ENCODE measurements at places on chromosomes 6 and 20. TPM values are rescaled to one million over a fixed set of nuclear protein-coding genes. Genes with fewer than 3 reads are reported as not detected.

The ATP9A gene
- polyA plus RNA-seq = 5.0 TPM

The LIME1 gene
- polyA plus RNA-seq = 9.5 TPM

The WFDC10B gene
- polyA plus RNA-seq = 0.36 TPM

The VWA7 gene
- polyA plus RNA-seq = 1.1 TPM

The OXT gene
- not detected for polyA plus RNA-seq

The FAM209B gene
- not detected for polyA plus RNA-seq

GRCh38 chr6:34189806-34190503 is 44.1 kb upstream of the GRM4 start:
- no peaks in the 10 kb centered on the region for H3K4me1 ChIP-seq
- DNase-seq = no peak
- no peaks in the 10 kb centered on the region for H3K36me3 ChIP-seq
- no peak overlapping the region for H3K4me3 ChIP-seq
- H3K27me3 ChIP-seq = no peaks in the 10 kb centered on the region
- H3K27ac ChIP-seq = no peak overlapping the region

GRCh38 chr6:119028091-119028490 is 50.4 kb downstream of the FAM184A start:
- DNase-seq = no peak
- no peak overlapping the region for H3K4me3 ChIP-seq
- H3K4me1 ChIP-seq = peaks cover 19% of the 10 kb centered on the region
- H3K27me3 ChIP-seq = no peaks in the 10 kb centered on the region
- no peak overlapping the region for H3K27ac ChIP-seq

GRCh38 chr6:145028144-145028818 is 707.0 kb downstream of the EPM2A start:
- no peaks in the 10 kb centered on the region for H3K27me3 ChIP-seq
- DNase-seq = no peak
- no peak overlapping the region for H3K4me3 ChIP-seq
- H3K36me3 ChIP-seq = no peaks in the 10 kb centered on the region
- no peaks in the 10 kb centered on the region for H3K4me1 ChIP-seq
- H3K27ac ChIP-seq = no peak overlapping the region

- no peaks in the 10 kb centered on the region for H3K27me3 ChIP-seq
- peaks cover 6% of the 10 kb centered on the region for H3K4me1 ChIP-seq
- no peak for DNase-seq
- no peak overlapping the region for H3K27ac ChIP-seq
- peaks cover 13% of the 10 kb centered on the region for H3K36me3 ChIP-seq
These were observed 42.0 kb upstream of the DSN1 start for GRCh38 chr20:36815454-36816091.

DNA sequence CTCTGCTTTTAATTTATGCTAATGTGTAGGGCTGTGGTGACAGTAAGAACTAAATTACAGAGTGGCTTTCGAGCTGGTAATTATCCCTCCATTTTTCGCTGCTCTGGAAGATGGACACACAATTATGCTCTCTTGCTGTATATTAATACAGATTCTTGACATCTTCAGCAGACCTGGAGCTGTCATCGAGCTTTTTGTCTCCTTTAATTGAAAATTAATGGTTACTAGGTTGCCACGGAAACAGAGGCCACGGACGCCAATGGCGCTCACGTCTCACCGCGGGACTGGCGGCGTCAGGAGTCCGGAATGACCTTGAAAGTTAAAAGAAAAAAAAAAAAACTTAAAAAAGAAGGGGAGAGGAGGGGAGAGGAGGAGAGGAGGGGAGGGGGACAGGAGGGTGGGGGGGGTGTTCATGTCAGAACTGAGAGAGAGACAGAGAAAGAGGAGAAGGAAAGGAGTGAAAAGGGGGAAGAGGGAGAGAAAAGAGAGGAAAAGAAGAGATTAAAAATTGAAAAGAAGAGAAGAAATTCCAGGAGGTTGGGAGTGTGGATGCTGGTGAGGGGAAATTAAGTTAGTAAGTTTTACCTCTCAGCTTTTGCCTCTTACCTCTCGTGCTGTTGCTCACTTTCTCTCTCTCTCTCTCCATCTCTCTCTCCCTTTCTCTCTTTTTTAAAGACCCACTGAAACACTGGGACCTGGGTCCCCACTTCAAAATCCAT is 22.1 kb upstream of the FOXP4 start:
- no peak overlapping the region for H3K4me3 ChIP-seq
- H3K4me1 ChIP-seq = peaks cover 10% of the 10 kb centered on the region
- H3K27ac ChIP-seq = no peak overlapping the region
- no peaks in the 10 kb centered on the region for H3K27me3 ChIP-seq
- no peak for DNase-seq

DNA sequence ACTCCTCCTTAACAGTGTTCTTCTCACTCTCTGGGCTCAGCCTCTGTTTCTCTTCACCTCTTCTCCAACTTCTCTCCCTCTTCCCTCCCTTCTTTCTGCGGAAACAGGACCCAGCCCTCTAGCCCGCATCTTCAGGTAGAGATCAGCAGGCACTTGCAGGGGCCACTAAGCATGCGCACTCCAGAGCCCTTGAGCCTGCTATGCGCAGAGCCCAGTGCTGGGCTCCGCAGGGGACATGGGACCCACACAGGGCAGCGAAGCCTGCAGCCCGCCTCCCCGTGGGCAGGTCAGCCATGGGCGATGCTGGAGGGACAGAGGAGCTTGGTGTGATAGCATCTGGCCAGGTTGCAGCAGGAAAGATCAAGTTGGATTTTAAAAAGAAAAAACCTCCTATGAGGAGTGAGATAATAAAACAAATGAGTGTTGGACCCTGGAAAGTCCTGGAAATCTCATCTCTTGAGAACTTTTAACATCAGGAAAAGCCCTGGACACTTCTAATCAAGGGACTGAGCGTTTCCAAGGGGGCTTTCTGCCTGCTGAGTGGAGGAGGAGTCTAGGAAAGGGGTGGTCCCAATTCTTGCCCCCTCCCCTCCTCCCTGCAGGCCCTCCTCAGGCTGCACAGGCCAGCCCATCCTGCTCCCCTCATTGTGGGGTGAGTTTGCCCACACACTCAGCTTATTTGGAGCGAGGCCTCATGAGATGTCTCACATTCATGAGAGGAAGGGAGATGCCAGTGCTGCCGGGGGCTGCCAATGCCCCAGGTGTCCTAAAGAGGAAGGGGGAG is 71.9 kb downstream of the MDGA1 start:
- no peaks in the 10 kb centered on the region for H3K36me3 ChIP-seq
- no peak overlapping the region for H3K27ac ChIP-seq
- H3K4me1 ChIP-seq = peaks cover 6% of the 10 kb centered on the region
- DNase-seq = no peak
- H3K4me3 ChIP-seq = peak overlapping the region; percentile 34

- no peak for DNase-seq
- no peaks in the 10 kb centered on the region for H3K4me1 ChIP-seq
- H3K27me3 ChIP-seq = no peaks in the 10 kb centered on the region
- no peaks in the 10 kb centered on the region for H3K36me3 ChIP-seq
- H3K27ac ChIP-seq = no peak overlapping the region
These were observed 26.2 kb upstream of the NCOA3 start for GRCh38 chr20:47475419-47476044.

DNA sequence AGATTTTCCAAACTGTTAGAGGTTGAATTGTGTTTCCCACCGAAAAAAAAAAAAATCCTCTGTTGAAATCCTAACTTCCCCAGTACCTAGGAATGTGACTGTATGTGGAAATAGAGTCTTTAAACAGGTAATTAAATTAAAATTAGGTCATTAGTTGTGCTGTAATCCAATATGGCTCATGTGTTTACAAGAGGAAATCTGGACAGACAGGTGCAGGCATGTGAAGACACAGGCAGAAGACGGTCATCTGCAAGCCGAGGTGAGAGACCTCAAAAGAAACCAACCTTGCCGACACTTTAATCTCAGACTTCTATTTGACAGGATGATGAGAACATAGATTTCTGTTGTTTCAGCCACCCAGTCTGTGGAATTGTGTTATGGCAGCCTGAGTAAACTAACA is 28.6 kb upstream of the EZR start:
- no peak overlapping the region for H3K27ac ChIP-seq
- no peak overlapping the region for H3K4me3 ChIP-seq
- peaks cover 11% of the 10 kb centered on the region for H3K4me1 ChIP-seq
- no peaks in the 10 kb centered on the region for H3K36me3 ChIP-seq
- H3K27me3 ChIP-seq = no peaks in the 10 kb centered on the region
- DNase-seq = no peak

DNA sequence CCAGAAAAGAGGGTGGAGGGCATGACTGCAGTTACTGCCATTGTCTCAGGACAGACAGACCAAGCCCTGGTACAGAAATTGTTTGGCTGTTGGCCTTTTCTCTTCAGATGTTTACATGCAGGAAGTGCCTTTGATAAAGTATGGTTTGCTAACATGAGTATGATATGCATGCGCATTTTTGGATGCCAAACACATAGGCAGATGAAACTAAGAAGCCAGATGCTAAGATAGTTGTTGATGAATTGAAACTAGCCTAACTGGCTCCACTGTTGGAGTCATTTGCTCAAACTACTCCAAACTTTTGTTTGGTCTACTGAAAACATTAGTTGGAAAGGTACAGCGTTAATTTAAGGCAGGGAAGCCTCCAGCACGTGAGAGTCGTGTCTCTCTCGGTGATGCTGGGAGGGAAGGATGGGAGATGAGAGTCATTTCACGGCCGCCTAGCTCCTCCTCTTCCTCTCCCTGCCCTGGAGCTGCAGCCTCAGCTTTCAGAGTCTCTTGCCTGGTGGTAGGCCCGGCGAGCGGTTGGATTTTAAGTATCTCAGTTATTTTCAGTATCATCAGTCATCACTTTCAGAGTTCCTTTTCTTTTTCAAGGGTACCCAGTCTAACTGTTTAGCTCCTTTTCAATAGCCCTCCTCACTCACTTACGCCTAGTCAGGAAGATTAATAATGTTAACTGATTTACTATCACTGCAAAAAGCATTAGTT is 29.7 kb downstream of the RREB1 start:
- no peak overlapping the region for H3K27ac ChIP-seq
- DNase-seq = no peak
- H3K27me3 ChIP-seq = no peaks in the 10 kb centered on the region
- peaks cover 14% of the 10 kb centered on the region for H3K4me1 ChIP-seq
- no peak overlapping the region for H3K4me3 ChIP-seq

- H3K27me3 ChIP-seq = no peaks in the 10 kb centered on the region
- H3K36me3 ChIP-seq = no peaks in the 10 kb centered on the region
- H3K4me1 ChIP-seq = peaks cover 16% of the 10 kb centered on the region
- no peak for DNase-seq
- H3K4me3 ChIP-seq = no peak overlapping the region
These were observed 521.6 kb downstream of the CD83 start for GRCh38 chr6:14638906-14639761.

- H3K4me1 ChIP-seq = peaks cover 3% of the 10 kb centered on the region
- H3K27me3 ChIP-seq = no peaks in the 10 kb centered on the region
- no peaks in the 10 kb centered on the region for H3K36me3 ChIP-seq
- no peak for DNase-seq
- H3K4me3 ChIP-seq = no peak overlapping the region
These were observed 348.7 kb downstream of the CD83 start for GRCh38 chr6:14466278-14466677.

- H3K4me1 ChIP-seq = no peaks in the 10 kb centered on the region
- no peaks in the 10 kb centered on the region for H3K36me3 ChIP-seq
- no peaks in the 10 kb centered on the region for H3K27me3 ChIP-seq
- DNase-seq = no peak
- no peak overlapping the region for H3K27ac ChIP-seq
These were observed 8.5 kb upstream of the PBOV1 start for GRCh38 chr6:138226700-138227315.

- no peaks in the 10 kb centered on the region for H3K4me1 ChIP-seq
- H3K4me3 ChIP-seq = no peak overlapping the region
- DNase-seq = no peak
- H3K27me3 ChIP-seq = no peaks in the 10 kb centered on the region
- no peaks in the 10 kb centered on the region for H3K36me3 ChIP-seq
- H3K27ac ChIP-seq = no peak overlapping the region
These were observed 178.8 kb upstream of the BTBD3 start for GRCh38 chr20:11738852-11739251.

- H3K36me3 ChIP-seq = no peaks in the 10 kb centered on the region
- no peaks in the 10 kb centered on the region for H3K27me3 ChIP-seq
- DNase-seq = no peak
- no peaks in the 10 kb centered on the region for H3K4me1 ChIP-seq
- H3K4me3 ChIP-seq = no peak overlapping the region
These were observed 202.1 kb downstream of the NFATC2 start for GRCh38 chr20:51340451-51340840.

GRCh38 chr6:84645000-84645399 is 119.4 kb downstream of the TBX18 start:
- no peaks in the 10 kb centered on the region for H3K4me1 ChIP-seq
- H3K27me3 ChIP-seq = no peaks in the 10 kb centered on the region
- DNase-seq = no peak
- H3K4me3 ChIP-seq = no peak overlapping the region

All from H1 (cell line).